ENCODE measurements at places on chromosomes 7 and 10.

DNA sequence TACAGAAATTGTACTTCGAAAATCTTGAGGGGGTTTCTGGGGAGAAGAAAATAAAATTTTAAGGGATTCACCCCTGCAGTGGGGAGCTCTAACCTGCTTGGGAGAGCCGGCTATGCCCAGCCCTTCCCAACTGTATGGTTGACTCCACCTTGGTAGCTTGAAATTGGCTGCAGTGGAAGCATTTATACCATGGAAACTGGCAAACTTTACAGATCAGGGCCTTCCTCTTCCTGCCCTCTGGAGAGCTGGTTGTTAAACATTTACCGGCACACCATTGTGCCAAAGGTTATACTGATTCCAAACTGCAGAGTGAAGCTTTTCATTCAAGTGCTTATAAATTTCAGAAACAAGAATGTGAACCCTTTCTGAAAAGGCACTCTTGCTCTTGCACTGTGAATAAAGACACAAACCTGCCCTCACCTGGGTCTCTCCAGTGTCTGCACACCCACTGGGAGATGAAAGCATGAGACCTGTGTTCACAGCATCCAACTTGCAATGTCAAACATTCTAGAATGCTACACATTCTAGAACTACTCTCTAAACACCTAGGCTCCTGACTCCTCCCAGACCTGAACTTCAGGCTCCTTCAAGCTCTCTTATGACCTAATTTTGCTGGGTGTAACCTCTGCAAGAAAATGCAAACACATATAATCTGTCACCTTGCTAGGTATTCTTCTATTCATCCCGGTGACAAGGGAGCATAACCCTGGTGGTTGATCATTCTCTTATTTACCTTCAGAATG, 44.7 kb downstream of the ABLIM1 start:
- DNase-seq, result no peak

DNA sequence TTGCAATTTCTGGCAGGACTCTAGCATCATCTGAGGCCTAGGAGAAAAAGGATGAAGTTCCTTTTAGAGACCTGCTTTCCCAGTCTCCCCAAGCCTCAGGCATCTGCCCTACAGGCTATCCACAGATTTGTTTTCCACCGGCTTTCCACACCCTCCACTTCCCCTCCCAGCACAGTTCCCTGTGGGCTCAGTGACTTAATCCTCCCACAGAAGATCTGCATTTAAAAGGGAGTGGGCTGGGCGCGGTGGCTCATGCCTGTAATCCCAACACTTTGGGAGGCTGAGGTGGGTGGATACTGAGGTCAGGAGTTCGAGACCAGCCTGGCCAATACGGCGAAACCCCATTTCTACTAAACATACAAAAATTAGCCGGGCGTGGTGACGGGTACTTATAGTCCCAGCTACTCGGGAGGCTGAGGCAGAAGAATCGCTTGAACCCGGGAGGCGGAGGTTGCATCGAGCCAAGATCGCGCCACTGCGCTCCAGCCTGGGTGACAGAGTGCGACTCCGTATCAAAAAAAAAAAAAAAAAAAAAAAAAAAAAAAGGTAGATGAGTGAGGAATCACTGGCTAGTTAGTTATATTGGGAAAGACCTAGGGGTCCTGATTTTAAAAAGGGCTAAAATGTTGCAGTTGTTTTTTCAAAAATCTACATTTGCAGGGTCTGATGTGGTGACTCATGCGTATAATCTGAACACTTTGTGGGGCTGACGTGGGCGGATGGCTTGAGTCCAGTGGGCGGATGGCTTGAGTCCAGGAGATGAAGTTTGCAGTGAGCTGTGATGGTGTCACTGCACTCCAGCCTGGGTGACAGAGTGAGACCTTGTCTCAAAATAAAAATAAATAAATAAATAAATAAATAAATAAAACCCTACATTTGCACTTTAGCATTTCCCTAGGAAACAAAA, 119.5 kb downstream of the BAMBI start:
- DNase-seq, result no peak

- DNase-seq, result no peak
Measured at GRCh38 chr7:16204953-16205352, 216.4 kb downstream of the CRPPA start.

DNA sequence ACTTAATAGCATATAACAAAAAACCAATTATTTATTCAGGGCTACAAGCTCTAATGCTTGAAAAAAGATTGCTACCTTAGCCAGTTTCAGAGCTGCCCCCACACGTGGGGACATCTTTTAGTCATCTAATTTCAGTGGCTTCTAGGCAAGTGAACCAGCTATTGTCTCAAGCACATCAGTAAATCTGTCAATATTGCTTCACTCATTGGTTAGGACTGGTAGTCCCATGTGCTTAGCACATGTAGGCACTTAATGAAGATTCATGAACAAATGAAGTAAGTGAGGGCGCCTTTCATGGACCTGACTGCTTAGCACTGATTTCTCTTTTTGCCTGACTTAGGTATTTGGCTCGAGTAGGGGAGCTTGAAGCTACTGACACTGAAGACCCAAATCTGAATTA, 19.6 kb downstream of the ENTPD7 start:
- no peak for DNase-seq

DNA sequence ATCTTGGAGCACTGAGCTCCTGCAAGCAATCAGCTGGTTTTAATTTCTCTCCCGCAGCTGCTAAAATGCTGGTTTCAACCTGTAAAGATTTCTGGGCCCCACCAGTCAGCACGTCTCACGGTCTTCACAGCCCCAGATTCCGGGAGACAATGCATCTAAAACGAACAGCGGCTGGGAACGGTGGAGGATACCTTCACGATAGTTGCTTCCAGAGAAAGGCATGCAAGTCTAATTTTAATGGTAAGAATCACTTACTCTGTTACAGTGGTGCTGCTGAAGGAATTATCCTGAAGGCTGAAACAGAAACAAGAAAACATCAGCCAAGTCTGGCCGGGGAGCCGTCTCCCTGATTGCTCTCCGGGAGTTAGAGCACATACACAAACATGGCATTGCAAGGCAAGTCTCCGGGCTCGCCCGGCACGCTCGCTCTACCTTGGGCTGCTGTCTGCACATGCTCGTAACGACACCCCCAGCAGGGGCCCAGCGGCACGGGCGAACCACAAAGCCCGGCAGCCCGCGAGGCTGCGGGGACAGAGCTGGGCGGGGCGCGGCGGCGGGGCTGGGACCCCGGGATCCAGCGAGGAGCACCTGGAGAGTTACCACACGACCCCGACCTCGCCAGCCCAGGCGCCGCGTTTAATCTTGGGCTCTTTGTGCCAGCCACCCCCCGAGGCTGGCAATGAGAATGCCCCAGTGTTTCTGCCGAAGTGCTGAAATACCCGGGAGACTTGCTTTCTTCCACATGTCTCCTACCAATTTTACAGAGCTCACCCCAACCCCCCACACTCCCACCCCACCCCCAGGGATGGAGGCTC, at the start of gene FAM13C:
Gene FAM13C (minus strand): TSS at position 406 of the 815 bp plus-strand sequence. CDS start 89 bp downstream, at position 317.
- DNase-seq, result no peak

- DNase-seq, result no peak
Measured at GRCh38 chr10:70674560-70675495, 2.5 kb downstream of the ADAMTS14 start.

DNA sequence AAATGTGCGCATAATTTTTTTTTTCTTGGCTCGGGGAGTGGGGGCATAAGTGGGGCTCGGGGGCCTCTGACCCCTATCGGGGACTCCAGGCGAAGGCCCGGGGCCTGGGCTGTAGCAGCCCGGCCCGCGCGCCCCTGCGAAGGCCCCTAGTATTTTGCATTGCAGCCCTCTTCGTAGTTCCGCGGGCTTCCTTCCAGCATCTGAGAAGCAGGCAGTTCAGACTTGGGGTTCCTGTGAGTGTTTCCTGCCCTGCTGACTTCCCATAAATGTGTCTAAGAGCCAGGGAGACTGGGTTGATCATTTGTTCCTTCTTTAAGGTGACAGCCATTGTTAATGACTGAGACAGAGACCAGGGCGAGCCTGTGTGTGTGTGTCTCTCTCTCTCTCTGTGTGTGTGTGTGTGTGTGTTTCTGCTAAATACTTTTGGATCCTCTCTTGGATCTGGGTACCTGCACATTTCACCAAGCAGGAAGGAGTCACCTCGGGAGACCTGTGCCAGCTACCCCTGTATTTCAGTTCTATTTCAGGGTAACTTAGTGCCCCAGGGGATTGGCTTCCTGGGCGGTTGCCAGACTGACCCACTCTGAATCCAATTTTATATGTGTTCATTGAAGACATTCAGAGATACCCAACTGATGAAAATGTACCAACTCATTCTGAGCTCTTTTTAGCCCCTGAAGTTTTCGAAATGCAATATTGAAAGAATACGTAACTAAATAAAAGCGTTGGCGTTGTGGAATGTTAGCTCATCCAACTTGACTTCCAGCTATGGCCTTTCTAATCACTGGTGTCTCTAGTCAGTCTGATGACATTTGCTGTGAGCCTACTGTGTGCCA, 805 bp downstream of the MSRB2 start:
- DNase-seq, result peak; percentile 36
